ENCODE measurements at places on chromosomes 5 and 9. TPM values are rescaled to one million over a fixed set of nuclear protein-coding genes. Genes with fewer than 3 reads are reported as not detected.

GRCh38 chr5:150105928-150106615, 19.7 kb upstream of the CSF1R start:
- DNase-seq: no peak
- no peak overlapping the region for H3K4me3 ChIP-seq
- H3K27ac ChIP-seq: no peak overlapping the region
- peaks cover 42% of the 10 kb centered on the region for H3K4me1 ChIP-seq
- no peaks in the 10 kb centered on the region for H3K36me3 ChIP-seq

- no peak overlapping the region for H3K27ac ChIP-seq
- H3K4me3 ChIP-seq: no peak overlapping the region
- H3K36me3 ChIP-seq: no peaks in the 10 kb centered on the region
- no peak for DNase-seq
Observed at GRCh38 chr9:33415501-33416038, 13.2 kb upstream of the AQP7 start.

- no peak for DNase-seq
- H3K4me3 ChIP-seq: no peak overlapping the region
- no peak overlapping the region for H3K27ac ChIP-seq
- H3K27me3 ChIP-seq: no peaks in the 10 kb centered on the region
- H3K36me3 ChIP-seq: peaks cover 31% of the 10 kb centered on the region
Observed at GRCh38 chr9:71886015-71886414, 25.0 kb downstream of the ABHD17B start.

DNA sequence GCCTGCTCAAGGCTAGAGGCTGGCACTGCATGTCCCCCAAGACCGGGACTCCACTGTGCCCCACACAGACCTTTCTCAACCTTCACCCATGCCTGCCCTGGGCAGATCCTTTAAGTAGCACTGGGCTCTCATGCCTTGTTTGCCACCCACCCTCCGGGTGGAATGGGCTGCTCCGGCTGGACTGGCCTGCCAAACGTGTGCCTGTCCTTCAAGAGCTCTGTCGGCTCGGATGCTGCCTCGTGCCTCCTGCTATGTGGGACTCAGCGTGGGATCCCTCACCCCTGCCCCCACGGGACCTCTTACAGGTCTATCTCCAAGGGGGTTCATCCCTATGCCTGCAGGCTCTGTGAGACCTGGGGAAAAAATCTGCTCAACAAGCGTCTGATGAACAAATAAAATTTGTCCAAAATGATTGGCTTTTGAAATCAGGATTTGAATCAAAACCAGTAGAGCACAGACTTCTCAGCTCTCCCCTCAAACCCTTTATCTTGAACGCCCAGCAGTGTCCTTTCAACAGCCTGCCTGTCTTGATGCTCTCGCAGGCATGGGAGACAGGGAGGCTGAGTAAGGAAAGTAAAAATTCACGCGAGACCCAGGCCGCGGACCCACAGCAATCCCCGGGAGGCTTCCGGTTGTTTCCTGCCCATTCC, 56.3 kb downstream of the CRB2 start:
- H3K36me3 ChIP-seq: no peaks in the 10 kb centered on the region
- no peak overlapping the region for H3K27ac ChIP-seq
- no peaks in the 10 kb centered on the region for H3K4me1 ChIP-seq
- H3K27me3 ChIP-seq: no peaks in the 10 kb centered on the region
- no peak overlapping the region for H3K4me3 ChIP-seq

GRCh38 chr5:93874080-93874479, 132.7 kb upstream of the POU5F2 start:
- H3K27ac ChIP-seq: no peak overlapping the region
- H3K4me3 ChIP-seq: no peak overlapping the region
- H3K27me3 ChIP-seq: no peaks in the 10 kb centered on the region
- peaks cover 14% of the 10 kb centered on the region for H3K4me1 ChIP-seq
- no peaks in the 10 kb centered on the region for H3K36me3 ChIP-seq

The MSH3 gene
- total RNA-seq: 15.3 TPM

DNA sequence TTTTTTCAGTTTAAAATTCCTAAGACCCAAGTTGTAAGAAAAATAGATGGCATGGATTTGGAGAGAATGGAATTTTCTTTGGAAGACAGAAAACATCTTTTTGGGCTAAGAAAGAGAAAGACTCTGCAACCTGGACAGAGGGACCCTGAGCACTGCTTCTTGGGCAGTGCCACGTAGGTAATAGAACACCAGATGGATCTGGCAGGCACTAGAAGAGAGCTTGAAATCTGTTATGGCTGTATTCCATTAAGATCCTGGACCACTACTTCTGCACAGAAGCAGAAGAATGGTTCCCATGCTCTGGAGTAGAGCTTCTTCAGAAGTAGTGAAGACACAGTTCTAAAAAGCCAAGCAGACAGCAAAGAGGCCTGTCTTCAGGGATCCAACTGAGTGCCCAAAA, 306.4 kb upstream of the CD180 start:
- H3K36me3 ChIP-seq: no peaks in the 10 kb centered on the region
- peaks cover 4% of the 10 kb centered on the region for H3K27me3 ChIP-seq
- DNase-seq: no peak
- H3K4me3 ChIP-seq: no peak overlapping the region

The MCC gene
- 3.2 TPM for total RNA-seq

GRCh38 chr5:7910738-7911428, 41.9 kb downstream of the MTRR start:
- no peaks in the 10 kb centered on the region for H3K27me3 ChIP-seq
- peaks cover 53% of the 10 kb centered on the region for H3K36me3 ChIP-seq
- DNase-seq: no peak
- H3K4me3 ChIP-seq: no peak overlapping the region

- no peaks in the 10 kb centered on the region for H3K36me3 ChIP-seq
- H3K27ac ChIP-seq: no peak overlapping the region
- no peak overlapping the region for H3K4me3 ChIP-seq
- no peak for DNase-seq
- H3K27me3 ChIP-seq: no peaks in the 10 kb centered on the region
- no peaks in the 10 kb centered on the region for H3K4me1 ChIP-seq
Observed at GRCh38 chr9:116045083-116045482, 108.5 kb upstream of the PAPPA start.

- H3K4me1 ChIP-seq: no peaks in the 10 kb centered on the region
- no peak overlapping the region for H3K4me3 ChIP-seq
- H3K27ac ChIP-seq: no peak overlapping the region
Observed at GRCh38 chr9:90287567-90288274, 354.9 kb downstream of the DIRAS2 start.

DNA sequence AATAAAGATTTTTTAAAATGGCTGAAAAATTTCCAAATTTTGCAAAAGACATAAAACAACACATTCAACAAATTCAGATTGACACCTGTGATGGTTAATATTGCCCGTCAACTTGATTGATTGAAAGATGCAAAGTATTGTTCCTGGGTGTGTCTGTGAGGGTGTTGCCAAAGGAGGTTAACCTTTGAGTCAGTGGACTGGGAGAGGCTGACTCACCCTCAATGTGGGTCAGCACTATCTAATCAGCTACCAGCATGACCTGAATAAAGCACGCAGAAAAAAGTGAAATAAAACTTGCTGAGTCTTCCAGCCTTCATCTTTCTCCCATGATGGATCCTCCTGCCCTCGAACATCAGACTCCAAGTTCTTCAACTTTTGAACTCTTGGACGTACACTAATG, 868.0 kb upstream of the CTNND2 start:
- no peak overlapping the region for H3K4me3 ChIP-seq
- no peak overlapping the region for H3K27ac ChIP-seq
- H3K4me1 ChIP-seq: no peaks in the 10 kb centered on the region
- H3K27me3 ChIP-seq: no peaks in the 10 kb centered on the region
- H3K36me3 ChIP-seq: no peaks in the 10 kb centered on the region
- DNase-seq: no peak

DNA sequence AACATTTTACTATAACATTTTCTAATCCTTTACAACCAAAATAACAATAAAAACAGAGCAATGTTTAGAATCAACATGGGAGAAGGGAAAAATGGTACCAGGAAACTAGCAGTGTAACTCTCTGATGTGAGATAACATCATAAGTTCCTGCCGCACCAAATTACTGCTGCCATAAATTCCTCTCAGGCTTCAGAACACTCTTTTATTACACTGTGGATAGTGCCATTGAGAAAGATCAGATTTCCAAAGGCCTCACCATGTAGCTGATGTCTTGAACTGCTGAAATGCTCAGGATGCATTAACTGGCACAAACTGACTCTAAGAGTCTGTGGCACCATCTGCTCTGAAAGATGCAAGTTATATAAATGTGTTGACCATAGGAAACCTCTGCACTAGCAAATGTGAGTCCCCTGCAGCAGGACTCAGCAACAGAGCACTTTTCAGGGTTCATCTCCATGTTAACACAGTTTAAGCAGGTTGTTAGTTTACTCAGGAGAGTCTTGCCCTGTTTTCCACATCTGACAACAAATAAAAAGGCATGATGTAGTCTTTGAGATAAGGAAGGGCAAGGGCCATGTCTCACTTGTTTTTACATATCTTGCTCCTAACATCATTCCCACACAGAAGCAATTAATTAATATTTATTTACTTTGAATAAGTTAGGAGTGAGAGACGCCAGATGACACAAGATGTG, 218.1 kb downstream of the CETN3 start:
- H3K4me1 ChIP-seq: no peaks in the 10 kb centered on the region
- H3K27me3 ChIP-seq: no peaks in the 10 kb centered on the region
- H3K4me3 ChIP-seq: no peak overlapping the region
- DNase-seq: no peak
- H3K27ac ChIP-seq: no peak overlapping the region

The PPP2R2B gene
- not detected for total RNA-seq

- no peaks in the 10 kb centered on the region for H3K27me3 ChIP-seq
- H3K4me3 ChIP-seq: no peak overlapping the region
- H3K4me1 ChIP-seq: peaks cover 22% of the 10 kb centered on the region
- H3K27ac ChIP-seq: no peak overlapping the region
Observed at GRCh38 chr9:18676525-18676924, 202.6 kb downstream of the ADAMTSL1 start.

- no peaks in the 10 kb centered on the region for H3K36me3 ChIP-seq
- H3K4me1 ChIP-seq: no peaks in the 10 kb centered on the region
- no peak for DNase-seq
- H3K4me3 ChIP-seq: no peak overlapping the region
- no peak overlapping the region for H3K27ac ChIP-seq
Observed at GRCh38 chr5:63726496-63726895, 235.7 kb downstream of the HTR1A start.

GRCh38 chr9:35618854-35619799, 914 bp upstream of the CD72 start:
- peaks cover 29% of the 10 kb centered on the region for H3K27me3 ChIP-seq
- no peaks in the 10 kb centered on the region for H3K4me1 ChIP-seq
- H3K27ac ChIP-seq: no peak overlapping the region
- H3K36me3 ChIP-seq: no peaks in the 10 kb centered on the region
- no peak for DNase-seq

- peaks cover 2% of the 10 kb centered on the region for H3K27me3 ChIP-seq
- no peak overlapping the region for H3K4me3 ChIP-seq
- no peaks in the 10 kb centered on the region for H3K36me3 ChIP-seq
- peaks cover 9% of the 10 kb centered on the region for H3K4me1 ChIP-seq
Observed at GRCh38 chr9:92728831-92729734, 35.5 kb downstream of the BICD2 start.

The DMRTA1 gene
- not detected for total RNA-seq

The CD180 gene
- not detected for total RNA-seq

- H3K27me3 ChIP-seq: peaks cover 2% of the 10 kb centered on the region
- peaks cover 15% of the 10 kb centered on the region for H3K36me3 ChIP-seq
- H3K4me3 ChIP-seq: peak overlapping the region; percentile 100
- DNase-seq: peak; percentile 60
- peaks cover 58% of the 10 kb centered on the region for H3K4me1 ChIP-seq
- H3K27ac ChIP-seq: peak overlapping the region; percentile 97
Observed at GRCh38 chr5:154191467-154192261, 1.1 kb downstream of the GALNT10 start.

- DNase-seq: no peak
- H3K4me3 ChIP-seq: no peak overlapping the region
- H3K36me3 ChIP-seq: no peaks in the 10 kb centered on the region
- no peaks in the 10 kb centered on the region for H3K27me3 ChIP-seq
- H3K27ac ChIP-seq: no peak overlapping the region
Observed at GRCh38 chr5:51657340-51658240, 274.3 kb downstream of the ISL1 start.

- H3K4me1 ChIP-seq: no peaks in the 10 kb centered on the region
- DNase-seq: no peak
- H3K27ac ChIP-seq: no peak overlapping the region
- H3K4me3 ChIP-seq: no peak overlapping the region
Observed at GRCh38 chr9:102237520-102237919, 499.1 kb upstream of the GRIN3A start.

The FCN2 gene
- total RNA-seq: not detected

GRCh38 chr9:69139596-69139995, 34.5 kb upstream of the TJP2 start:
- H3K36me3 ChIP-seq: peaks cover 8% of the 10 kb centered on the region
- H3K4me1 ChIP-seq: peaks cover 25% of the 10 kb centered on the region
- no peak overlapping the region for H3K4me3 ChIP-seq
- peaks cover 1% of the 10 kb centered on the region for H3K27me3 ChIP-seq
- no peak for DNase-seq

- no peak overlapping the region for H3K4me3 ChIP-seq
- H3K27me3 ChIP-seq: peaks cover 7% of the 10 kb centered on the region
- H3K36me3 ChIP-seq: peaks cover 5% of the 10 kb centered on the region
- no peak overlapping the region for H3K27ac ChIP-seq
- peaks cover 35% of the 10 kb centered on the region for H3K4me1 ChIP-seq
Observed at GRCh38 chr9:134553996-134554372, 87.6 kb upstream of the COL5A1 start.

- H3K27me3 ChIP-seq: peaks cover 46% of the 10 kb centered on the region
- no peak overlapping the region for H3K4me3 ChIP-seq
- H3K27ac ChIP-seq: no peak overlapping the region
Observed at GRCh38 chr5:1378866-1379659, 34.2 kb upstream of the CLPTM1L start.

DNA sequence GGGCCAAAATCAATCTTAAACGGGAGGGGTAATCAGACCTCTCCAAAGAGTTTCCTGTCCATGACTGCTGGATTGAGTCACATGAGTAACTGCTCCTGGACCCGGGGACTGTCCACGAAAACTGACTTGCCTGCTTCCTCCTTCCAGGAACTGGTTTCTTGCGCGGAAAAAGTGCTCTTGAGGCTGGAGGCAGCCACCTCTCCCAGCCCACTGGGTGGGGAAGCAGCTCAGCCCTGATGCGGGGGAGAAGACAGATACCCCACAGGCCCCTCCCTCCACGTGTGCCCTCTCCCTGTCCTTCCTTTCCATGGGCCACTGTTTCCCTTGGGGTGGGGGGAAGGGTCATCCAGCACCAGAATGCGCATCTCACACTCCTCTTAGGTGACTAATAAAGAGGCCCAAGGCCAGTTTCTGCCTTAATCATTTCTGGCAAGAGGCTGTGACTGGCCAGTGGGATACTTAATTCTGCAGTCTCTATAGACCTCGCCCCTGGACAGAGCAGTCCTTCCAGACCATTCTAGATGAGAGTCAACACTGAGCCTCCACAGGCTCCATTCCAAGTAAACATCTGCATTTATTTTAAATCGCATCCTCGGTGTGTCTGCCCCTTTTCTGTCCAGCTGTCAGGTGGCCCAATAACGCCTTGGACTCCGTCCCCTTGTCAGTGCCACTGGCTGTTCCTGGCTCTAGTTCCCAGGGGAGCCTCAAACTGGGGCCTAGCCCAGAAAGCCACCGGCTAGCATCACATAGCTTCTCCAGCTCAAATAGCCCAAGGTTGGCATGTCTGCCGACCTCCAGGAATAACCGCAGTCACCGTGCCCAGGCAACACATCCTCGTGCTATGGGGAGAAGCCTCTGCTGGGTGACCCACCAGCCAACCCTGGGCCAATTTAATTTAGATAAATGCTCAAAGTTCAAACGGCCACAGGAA, 12.0 kb downstream of the REXO4 start:
- peaks cover 22% of the 10 kb centered on the region for H3K4me1 ChIP-seq
- no peak overlapping the region for H3K4me3 ChIP-seq
- peak overlapping the region; percentile 50 for H3K27ac ChIP-seq
- peaks cover 2% of the 10 kb centered on the region for H3K27me3 ChIP-seq
